Activated CD4-positive, alpha-beta T cell treated with anti-CD3 and anti-CD28 coated beads, Interleukin-2, amount 50 U/mL, for 48 hours (primary cell): ENCODE measurements at places on chromosomes 4 and X.

GRCh38 chr4:53583513-53583912 lies 7.8 kb downstream of the LNX1 start:
- no peak for DNase-seq

DNA sequence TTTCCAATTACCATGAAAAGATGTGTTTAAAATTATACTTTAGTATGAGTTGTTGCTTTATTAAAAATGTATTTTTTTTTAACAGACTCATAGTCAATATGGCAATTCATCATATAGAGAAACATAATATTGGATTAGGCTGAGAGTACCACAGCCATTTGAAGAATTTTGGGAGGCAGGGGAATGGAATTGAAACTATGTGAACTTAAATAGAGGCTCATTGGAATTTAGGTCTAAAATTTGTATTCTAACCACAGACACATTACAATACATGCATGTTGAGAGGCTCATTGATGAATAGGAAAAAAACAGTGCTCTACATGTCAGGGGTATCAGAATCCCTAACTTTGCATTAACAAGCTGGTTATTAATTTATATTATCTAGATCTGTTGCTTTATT lies 269.6 kb downstream of the DKK2 start:
- no peak for DNase-seq

- DNase-seq: no peak
Observed at GRCh38 chr4:72522440-72522839, 46.6 kb downstream of the ADAMTS3 start.

DNA sequence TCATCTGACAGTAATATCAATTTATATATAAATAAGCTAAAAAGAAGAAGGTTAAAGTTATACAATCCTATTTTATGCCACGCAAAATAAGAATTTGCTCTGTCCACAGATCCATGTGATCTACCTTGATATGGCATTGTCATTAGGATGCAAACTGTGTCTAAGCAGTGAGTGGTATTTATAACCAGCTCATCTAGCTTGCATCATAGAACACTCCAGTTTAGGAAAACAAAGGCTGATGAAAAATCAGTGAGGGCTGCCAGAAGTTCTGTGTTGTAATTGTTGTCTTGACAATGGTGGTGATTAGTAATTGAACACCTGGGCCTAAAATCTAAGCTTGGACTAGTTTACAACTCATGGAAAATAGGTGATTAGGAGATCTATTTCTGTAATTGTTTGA lies 111.0 kb downstream of the CPE start:
- no peak for DNase-seq

- no peak for DNase-seq
Observed at GRCh38 chrX:50697691-50698090, 116.3 kb downstream of the SHROOM4 start.

GRCh38 chr4:6568689-6569332 lies 6.2 kb upstream of the MAN2B2 start:
- no peak for DNase-seq

DNA sequence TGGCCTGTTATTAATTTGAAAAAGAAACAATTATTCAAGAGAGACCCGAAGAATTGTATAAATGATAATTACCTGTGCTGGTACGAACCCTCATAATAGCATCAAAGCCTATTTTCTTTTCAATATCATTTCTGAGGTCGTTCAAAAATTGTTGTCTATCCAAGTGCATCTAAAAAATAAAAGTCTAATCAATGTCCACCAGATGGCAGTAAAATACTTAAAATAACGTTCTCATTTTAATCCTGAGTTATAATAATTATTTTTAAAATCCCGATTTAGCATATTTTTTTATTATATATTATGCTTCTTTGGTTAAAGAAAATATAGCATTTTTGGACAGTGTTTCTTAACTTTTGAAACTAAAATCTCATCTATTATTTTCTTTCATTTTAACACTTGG lies 55.7 kb downstream of the METTL14 start:
- DNase-seq: no peak

GRCh38 chr4:48495941-48496340 lies 5.9 kb downstream of the ZAR1 start:
- DNase-seq: no peak

GRCh38 chr4:89411539-89412309 lies 104.1 kb upstream of the GPRIN3 start:
- no peak for DNase-seq

DNA sequence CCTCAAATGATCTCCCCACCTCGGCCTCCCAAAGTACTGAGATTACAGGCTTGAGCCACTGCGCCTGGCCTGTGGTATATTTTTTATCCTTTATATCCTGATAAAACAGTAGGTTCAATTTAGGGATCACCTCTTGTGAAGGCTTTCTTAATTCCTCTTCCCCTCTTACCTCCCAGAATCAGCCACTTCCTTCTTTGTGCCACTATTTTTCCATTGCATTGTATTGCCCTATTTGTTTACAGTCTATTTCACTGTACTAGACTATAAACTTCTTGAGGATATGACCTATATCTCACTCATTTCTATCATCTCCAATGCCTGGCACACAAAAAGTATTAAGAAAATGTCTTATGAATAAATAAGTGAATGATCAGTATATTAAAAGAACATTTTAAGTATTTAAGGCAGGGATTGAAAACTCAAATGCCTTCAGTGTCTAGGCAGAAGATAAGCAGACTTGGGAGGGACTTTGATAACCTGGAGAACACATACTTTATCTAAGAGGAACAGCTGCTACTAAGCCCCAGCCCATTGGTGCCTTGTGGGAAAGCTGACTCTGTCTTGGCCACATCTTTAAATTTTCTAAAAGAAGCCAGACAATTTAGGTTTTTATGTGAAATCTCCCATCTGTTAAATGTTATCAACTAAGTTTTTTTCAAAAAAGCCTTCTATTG lies 82.3 kb upstream of the OGT start:
- no peak for DNase-seq

- no peak for DNase-seq
Observed at GRCh38 chr4:1154126-1154522, 18.3 kb downstream of the SPON2 start.

- no peak for DNase-seq
Observed at GRCh38 chrX:29113221-29113620, 526.0 kb downstream of the IL1RAPL1 start.

DNA sequence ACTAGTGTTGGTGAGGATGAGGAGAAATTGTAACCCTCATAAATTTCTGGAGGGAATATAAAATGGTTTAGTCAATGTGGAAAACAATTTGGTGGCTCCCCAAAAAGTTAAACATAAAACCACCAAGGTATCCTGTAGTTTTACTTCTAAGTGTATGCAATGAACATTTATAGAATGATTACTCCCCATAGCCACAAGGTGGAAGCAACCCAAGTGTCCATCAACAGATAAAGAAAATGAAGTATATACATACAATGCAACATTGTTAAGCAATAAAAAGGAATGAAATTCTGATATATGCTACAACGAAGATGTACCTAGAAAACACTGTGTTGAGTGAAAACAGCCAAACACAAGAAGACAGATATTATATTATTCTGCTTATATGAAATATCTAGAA lies 569.1 kb upstream of the GRID2 start:
- DNase-seq: no peak

- DNase-seq: no peak
Observed at GRCh38 chr4:115515366-115515765, 401.9 kb upstream of the NDST4 start.

DNA sequence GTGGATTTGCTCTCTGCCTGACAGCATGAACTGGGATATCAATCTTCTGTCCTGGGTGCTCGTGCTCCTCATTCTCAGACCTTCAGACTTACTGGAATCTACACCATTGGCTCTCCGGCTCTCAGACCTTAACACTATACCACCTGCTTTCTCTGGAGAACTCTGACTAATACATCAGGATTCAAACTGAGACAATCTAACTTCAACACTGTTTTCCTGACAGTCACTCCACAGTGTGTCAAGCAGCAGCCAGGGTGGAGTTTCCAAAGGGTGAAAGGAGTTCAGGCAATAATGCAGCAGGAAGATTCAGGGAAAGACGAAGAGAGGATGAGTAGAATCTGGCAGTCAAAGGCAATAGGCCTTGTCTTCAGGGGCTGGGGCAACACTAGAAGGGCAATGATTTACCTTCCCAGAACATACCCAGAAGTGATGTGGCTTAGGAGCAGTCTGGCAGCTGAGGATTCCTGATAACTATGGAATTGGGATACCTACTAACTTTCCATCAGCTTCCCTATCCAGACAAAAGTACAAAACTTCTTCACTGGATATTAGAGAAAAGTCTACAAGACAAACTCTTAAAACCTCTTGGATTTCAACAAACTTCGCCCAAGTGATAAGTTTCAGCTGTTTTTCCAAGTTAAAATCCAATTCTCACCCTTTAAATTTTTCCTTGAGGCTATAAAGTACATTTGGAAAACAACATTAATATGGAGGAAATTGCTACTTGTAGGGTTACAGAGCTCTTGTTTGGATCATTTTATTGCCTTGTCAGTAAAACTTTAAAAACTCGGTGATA lies 58.4 kb upstream of the SLIT2 start:
- no peak for DNase-seq

DNA sequence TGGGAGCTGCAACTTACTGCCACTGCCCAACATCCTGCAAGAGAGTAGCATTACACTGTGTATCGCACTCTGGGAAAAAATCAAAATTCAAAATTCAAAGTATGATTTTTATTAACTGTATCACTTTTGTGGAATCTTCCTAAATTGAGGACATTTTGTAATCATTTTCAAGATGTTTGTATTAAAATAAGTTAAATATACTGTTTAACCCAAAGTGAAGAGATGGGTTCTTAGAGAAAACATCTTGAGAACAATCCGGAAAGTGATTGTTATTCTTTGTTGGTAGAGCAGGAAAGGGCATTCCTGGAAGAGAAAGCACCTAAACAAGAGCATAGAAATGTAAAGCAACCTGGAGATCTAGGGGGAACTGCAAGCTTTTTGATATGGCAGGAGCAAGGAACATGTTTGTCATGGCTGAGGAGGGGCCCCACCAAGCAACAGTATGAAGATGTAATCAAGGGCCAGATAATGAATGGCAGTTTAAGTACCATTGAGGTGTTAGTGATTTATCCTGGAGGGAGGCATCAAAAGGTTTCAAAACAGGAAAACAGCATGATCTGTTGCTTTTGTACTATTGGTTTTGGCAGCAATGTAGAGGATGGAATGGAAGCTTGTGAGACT lies 14.1 kb upstream of the SEC24D start:
- DNase-seq: no peak

GRCh38 chr4:7929118-7929951 lies 10.3 kb downstream of the AFAP1 start:
- no peak for DNase-seq

DNA sequence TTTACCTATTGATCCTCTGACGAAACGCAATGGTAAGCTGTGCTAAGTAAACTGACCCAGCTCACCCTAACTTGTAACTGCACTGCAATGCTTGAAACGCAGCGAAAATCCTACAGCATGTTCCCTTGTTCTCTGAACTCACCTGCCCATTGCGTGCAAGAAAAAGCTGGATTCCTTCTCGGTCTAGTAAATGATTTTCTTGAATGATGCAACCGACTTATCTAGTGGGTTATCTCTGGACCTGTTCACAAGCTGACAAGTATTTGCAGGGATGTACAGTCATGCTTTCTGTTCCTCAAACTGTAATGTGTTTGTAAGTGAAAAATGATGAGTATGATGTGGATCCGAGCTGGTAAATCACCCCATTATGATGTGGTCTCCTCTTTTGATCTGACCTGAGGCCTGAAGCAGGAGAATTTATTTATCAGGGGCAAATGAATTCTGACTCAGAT lies 140.1 kb downstream of the BTC start:
- no peak for DNase-seq

GRCh38 chr4:5206016-5206790 lies 154.9 kb downstream of the STK32B start:
- no peak for DNase-seq

- no peak for DNase-seq
Observed at GRCh38 chr4:73593631-73594241, 26.5 kb downstream of the RASSF6 start.

DNA sequence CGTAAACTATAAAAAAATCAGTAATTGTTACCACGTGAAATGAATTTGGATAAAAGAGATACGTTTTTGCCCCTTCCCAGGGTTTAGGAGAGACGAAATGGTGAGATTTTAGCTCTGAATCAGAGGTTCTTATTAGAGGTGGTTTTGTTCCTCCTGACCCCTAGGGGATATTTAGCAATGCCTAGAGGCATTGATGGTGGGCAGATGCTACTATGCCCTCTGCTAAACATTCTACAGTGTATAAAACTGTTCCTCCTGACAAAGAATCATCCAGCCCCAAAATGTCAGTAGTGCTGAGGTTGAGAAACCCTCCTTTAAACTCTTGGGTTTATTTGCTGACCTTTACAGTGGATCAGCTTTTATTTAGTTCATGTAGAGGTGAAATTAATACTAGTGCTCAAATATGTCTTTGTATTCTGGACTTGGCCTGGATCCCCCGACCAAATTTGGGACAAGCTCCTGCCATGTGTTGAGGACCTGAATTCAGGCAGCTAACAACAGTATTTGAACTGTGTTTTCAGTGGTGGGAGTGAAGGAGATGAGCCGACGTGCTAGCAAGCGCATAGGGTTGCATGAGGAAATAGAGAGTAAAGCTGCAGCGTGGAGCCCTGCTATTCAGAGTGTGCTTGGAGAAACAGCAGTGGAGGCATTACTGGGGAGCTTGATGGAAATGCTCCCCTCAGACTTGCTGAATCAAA lies 126.1 kb downstream of the PTTG2 start:
- DNase-seq: no peak

- DNase-seq: no peak
Observed at GRCh38 chr4:122658818-122659295, 38.0 kb upstream of the IL21 start.

DNA sequence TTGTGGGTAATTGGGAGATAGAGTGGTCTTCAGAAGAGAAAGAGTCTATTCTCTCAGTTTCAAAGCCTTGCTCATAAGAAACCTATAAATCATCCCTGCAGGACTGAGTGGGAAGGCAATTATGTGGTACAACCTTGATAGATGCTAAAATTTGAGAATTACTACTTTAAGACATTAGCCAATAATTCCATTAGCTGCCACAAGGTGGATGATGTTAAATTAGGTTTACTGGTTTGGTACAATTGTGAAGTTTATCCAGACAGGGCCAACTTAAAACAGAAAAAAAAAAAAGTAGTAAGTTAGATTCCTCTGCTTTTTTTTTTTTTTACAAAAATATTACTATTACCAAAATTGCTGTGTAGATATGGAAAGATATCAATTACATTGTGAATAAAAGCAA lies 73.2 kb upstream of the AMOT start:
- no peak for DNase-seq

GRCh38 chr4:41572516-41572915 lies 34.6 kb downstream of the LIMCH1 start:
- DNase-seq: no peak

- DNase-seq: no peak
Observed at GRCh38 chr4:88570001-88570400, 22.3 kb upstream of the HERC3 start.

DNA sequence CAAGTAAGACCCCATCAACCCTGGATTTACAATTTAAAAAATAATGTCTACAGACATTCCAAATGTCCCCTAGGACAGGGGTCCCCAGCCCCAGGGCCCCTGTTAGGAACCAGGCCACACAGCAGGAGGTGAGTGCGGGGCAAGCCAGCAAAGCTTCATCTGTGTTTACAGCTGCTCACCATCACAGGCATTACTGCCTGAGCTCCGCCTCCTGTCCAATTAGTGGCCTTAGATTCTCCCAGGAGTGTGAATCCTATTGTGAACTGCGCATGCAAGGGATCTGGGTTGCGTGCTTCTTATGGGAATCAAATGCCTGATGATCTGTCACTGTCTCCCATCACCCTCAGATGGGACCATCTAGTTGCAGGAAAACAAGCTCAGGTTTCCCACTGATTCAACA lies 146.1 kb downstream of the ATP10D start:
- DNase-seq: no peak

- no peak for DNase-seq
Observed at GRCh38 chr4:40601641-40602040, 28.0 kb downstream of the RBM47 start.
